Calu3 (cell line): ENCODE measurements at places on chromosomes 7 and 10. TPM values are rescaled to one million over a fixed set of nuclear protein-coding genes. Genes with fewer than 3 reads are reported as not detected.

JCAD gene
- total RNA-seq, result 0.54 and 0.66 TPM in 2 replicates

BTBD16 gene
- 0.35 TPM in 1 of 2 replicates, not detected in the other for total RNA-seq

ITGA8 gene
- not detected in 2 replicates for total RNA-seq

MACC1 gene
- total RNA-seq, result 190 and 199 TPM in 2 replicates

GSAP gene
- 23.3 and 26.0 TPM in 2 replicates for total RNA-seq
